ENCODE measurements at places on chromosomes 16 and 17.

DNA sequence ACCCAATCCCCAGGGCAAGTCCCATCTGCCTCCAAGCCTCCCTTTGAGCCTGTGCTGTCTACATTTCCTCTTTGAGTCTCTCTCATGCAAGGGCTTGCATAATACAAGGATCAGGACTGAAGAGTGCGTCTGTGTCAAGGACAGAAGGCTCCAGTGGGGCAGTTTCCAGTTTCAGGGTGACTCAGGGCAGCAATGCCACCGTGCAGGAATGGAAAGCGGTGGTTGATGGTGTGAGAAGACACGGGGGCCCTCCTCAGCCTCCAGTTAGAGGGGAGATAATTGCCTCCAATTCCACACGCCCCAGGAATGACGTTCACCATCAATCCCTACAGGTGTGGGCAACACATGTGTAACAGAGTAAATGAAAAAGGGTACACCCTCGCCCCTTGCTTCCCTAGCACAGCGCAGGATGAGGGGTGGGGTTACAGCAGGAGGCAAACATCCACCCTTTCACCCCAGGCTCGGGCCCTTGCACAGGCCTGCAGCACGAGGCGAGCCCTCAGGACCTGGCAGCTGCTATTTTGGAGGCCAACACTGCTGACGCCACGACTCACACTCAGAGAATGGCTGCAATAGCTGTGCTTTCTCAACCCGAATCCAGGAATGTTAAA, 24.8 kb upstream of the SLC25A19 start:
- no peak for DNase-seq

GRCh38 chr16:7140899-7141298, 191.7 kb upstream of the RBFOX1 start:
- DNase-seq: no peak

DNA sequence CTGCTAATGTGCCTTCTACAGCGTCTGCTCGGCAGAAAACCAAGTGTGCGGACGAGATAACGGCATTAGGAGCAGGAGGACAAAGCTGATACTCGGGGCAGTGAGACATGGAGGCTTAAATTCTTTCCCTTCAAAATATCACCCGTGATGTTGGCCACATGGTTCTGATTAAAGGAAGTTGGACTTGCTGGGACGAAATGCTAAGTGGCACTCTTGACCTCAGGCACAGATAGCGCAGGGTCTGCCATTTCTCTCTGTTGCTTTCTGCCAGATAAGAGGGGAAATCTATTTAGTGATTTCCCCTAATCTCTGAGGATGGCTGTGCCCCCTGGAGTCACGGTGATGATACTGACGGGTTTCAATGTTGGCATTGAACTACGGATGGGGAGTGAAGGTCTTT, 509.6 kb upstream of the EEF2KMT start:
- DNase-seq: peak; percentile 28

GRCh38 chr17:2719861-2720260, 8.3 kb upstream of the CLUH start:
- no peak for DNase-seq

DNA sequence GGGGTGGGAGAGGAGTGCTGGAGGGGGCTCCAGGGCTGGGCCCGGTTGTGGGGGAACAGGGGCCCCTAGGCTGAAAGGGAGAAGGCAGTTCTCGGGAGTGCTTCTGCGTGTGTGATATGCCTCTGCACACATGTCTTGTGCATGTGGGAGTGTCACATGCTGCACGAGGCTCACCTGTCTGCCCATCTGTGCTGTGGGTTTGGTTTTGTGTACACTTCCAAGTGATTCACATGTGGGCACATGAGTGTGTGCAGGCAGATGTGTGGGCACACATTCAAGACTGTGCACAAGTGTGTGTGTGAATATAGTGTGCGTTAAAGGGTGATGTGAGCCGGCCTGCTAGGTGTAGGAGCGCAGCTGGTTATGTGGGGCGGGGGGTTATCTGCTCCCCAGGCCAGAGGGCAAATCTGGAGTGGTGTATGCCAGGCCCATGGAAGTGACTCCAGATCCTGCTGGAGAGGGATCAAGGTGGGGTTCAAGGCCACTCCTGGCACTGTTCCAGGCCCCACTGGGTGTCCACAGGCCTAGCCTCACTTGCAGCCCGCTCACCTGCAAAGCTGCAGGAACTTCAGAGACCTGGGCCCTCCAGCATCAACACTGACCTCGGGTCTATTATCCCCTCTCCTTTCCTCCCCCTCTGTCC, 3.8 kb upstream of the BAHCC1 start:
- DNase-seq: no peak

DNA sequence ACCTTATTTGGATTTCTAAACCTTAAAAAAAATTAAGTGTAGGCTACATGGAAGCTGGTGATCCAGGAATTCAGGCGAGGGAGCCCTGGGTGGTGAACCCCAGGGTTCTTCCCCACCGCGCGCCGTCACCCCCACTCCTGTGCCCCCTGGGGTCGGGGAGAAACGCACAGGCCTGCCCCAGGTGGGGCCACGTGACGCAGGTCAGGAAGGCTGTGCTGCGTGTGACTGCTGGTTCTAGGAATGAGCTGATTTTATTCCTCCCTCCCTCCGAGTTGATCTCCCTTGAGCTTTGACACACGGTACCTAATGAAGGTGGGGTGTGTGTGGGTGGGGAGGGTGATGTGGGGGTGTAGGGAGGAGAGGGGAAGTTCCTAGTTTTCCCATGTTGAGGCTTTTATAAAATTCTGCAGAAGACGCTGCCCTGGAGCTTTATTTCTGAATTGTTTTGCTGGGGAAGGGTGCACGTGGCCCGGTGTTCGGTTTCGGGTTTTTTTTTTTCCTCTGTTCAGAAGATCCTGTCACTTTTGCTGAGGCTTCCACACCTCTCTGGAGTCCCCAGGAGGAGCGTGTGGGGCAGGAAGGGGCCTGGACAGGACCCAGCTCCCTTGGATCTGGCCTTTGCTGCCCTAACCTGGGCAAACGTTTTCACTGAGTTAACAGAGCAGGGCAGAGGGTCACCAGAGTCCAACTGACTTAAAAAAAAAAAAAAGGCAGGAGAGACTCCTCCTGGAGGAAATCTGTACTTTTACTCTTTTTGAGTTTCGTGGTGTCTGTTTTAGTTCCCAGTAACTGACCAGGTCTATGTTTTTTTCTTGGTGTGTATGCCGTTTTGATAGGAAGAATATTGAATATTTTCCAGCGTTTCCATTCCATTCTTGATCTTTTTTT, 55.8 kb upstream of the GSE1 start:
- peak; percentile 58 for DNase-seq

- peak; percentile 58 for DNase-seq
Observed at GRCh38 chr17:55521186-55521585, 9.9 kb upstream of the SMIM36 start.

DNA sequence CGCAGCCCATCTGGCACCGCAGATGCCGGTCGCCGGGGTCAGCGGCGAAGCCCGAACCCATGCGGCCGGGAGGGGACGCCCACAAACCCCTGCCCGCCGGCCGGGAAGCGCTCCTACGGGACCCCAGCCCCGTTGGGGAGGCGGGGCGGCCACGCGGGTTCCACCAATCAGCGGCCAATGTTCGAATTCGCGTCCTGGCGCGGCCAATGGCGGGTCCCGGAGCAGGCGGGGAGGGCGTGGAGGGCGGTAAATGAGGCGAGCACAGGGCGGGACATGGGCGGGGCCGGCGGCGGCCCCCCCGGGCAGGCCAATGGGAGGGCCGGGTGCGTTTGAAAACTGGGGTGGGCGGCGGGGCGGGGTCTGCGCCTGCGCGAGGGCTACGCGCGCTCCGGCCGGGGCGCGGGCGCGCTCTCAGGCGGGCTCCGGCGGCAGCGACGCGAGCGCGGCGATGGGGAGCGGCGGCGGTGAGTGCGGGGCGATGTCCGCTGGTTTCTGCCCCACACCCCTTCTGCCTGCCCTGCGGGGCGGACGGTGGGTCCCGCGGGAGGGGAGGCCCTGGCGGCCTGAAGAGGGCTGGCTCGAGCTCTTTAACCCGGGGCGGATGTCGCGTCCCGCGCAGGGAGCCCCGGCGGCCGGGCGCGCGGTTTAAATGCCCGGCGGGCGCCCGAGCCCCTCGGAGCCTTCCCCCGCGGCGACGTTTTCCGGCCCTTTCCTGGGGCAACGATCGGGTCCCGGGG, at the start of gene CCNF:
Gene CCNF (plus strand): TSS at position 414 of the 737 bp plus-strand sequence. CDS start 35 bp downstream, at position 449.
- DNase-seq: peak; percentile 97

DNA sequence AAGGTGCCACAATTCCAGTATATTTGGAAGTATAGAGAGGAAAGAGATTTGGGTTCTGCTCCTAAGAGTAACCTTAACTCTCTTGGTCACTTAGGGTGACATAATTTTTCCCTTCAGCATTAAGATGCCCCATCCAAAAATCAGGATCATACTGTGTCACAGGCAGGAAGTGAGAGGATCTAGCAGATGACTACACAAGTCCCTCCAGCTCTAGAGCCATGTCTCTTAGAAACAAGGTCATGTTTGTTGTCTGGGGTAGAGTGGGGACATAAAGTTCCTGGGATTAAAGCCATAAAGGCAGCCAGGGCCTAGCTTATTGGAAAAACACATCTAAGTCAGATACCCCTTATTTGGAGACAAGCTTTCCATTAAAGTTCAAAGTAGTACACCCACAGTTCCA, 2.7 kb downstream of the CCL8 start:
- no peak for DNase-seq

DNA sequence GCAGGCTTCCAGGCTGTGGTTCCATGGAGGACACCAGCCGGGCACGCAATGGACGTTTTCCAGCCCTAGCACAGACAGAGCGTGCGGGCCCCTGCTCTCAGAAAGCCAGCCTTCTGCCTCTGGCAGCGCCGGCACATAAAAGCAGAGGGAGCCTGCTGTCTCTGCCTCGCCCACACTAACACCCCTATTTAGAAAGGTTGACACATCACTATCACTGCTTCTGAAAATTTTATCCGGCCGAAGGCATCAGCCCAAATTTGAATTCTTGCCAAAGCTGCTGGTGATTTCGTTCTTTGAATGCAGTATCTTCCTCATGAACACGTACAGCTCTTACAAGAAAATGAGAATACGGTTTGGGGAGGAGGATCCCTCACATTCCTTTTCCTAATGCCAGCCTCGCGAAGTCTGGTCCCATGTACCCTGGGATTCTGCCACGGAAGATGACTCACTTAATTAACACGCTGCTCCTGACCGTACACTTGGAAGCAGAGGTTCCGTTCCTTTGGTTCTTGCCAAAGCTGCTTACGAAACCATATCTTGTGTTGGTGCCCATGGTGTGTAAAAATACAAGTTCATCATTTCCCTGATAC, 1.3 kb upstream of the RAB11FIP3 start:
- DNase-seq: peak; percentile 63

GRCh38 chr17:80795754-80796153, 195.9 kb upstream of the CHMP6 start:
- no peak for DNase-seq

GRCh38 chr17:72614871-72615626, 477.4 kb downstream of the SLC39A11 start:
- DNase-seq: no peak

- DNase-seq: no peak
Observed at GRCh38 chr17:73647772-73648542, 3.7 kb upstream of the SDK2 start.

- peak; percentile 62 for DNase-seq
Observed at GRCh38 chr17:5618476-5618875, 34.2 kb upstream of the NLRP1 start.

- no peak for DNase-seq
Observed at GRCh38 chr17:31559584-31560501, 168.4 kb downstream of the RAB11FIP4 start.
